Mammary epithelial cell (primary cell): ENCODE measurements at places on chromosomes 1 and 21.

- DNase-seq: peak; percentile 57
Observed at GRCh38 chr1:117368116-117369108, 1.2 kb downstream of the MAN1A2 start.

DNA sequence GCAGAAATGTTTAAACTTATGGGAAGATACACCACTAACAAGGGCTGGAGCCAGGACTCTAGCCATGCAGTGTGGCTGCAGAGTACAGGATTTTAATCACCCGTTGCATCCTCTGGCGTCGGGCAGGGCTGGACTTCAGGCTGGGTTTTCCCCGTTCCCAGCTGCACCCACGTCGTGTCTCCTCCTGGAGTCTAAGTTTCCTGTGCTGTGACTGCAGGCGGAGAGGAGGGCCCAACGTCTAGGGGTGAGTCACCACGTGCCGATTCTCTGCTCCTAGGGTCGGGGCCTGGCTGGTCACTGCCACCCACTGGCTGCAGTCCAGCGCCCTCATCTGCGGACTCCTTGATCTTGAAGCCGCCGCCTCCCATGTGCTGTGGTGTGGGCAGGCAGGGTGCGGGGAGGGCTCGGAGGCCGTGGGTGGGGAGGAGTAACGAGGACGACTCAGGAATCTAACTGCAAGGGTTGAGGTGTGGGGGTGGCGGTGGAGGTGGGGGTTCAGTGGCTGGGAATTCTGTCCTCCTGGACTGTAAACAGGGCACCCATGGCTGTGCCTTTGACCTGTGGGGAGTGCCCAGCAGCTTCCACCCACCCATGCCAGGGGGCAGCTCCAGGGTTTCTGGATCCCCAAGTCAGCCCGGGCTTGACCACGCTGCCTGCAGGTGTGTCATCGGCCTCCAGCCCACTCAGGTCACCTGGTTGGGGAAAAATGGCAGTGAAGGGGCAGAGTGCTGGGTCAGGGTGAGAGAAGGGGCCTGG lies 77.8 kb downstream of the ALPL start:
- DNase-seq: peak; percentile 85

GRCh38 chr1:14300991-14301703 lies 297.3 kb upstream of the KAZN start:
- DNase-seq: no peak

- no peak for DNase-seq
Observed at GRCh38 chr1:160068225-160068624, 1.7 kb downstream of the KCNJ10 start.

- no peak for DNase-seq
Observed at GRCh38 chr1:234889643-234890042, 239.0 kb downstream of the TOMM20 start.

GRCh38 chr1:188782220-188782841 lies 1695.3 kb downstream of the BRINP3 start:
- peak; percentile 46 for DNase-seq

DNA sequence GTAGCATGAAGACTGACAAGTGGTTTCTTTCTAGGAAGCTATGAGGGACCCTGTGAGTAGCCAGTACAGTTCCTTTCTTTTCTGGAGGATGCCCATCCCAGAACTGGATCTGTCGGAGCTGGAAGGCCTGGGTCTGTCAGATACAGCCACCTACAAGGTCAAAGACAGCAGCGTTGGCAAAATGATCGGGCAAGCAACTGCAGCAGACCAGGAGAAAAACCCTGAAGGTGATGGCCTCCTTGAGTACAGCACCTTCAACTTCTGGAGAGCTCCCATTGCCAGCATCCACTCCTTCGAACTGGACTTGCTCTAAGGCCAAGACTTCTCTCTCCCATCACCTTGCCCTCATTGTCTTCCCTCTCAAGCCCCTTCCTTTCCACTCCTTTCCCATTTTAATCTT lies 3.4 kb upstream of the GABPB2 start:
- DNase-seq: no peak

DNA sequence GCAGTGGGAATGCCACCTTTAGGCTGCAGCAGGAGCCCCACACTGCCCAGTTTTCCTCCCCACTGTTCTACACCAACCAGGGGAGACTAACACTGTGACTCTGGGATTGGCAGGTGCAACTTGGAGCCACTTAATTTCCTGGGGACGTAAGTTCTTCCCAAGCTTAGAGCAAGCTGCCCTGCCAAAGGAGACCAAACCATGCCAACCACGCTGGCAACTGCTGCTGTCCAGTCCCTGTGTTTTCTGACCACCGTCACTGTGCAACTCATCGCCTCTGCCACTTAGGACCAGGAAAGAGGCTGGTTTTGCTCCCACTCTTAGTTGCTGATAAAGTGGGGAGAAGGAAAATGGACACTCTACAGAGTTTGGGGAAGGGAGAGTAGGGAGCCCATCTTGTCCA lies 50.5 kb downstream of the VANGL1 start:
- no peak for DNase-seq

GRCh38 chr1:64549464-64550239 lies 79.7 kb downstream of the CACHD1 start:
- no peak for DNase-seq

GRCh38 chr1:7770997-7771822 lies at the start of gene VAMP3:
Gene VAMP3 (plus strand): TSS chr1:7771296. CDS start chr1:7771384, 88 bp downstream.
- DNase-seq: peak; percentile 79

DNA sequence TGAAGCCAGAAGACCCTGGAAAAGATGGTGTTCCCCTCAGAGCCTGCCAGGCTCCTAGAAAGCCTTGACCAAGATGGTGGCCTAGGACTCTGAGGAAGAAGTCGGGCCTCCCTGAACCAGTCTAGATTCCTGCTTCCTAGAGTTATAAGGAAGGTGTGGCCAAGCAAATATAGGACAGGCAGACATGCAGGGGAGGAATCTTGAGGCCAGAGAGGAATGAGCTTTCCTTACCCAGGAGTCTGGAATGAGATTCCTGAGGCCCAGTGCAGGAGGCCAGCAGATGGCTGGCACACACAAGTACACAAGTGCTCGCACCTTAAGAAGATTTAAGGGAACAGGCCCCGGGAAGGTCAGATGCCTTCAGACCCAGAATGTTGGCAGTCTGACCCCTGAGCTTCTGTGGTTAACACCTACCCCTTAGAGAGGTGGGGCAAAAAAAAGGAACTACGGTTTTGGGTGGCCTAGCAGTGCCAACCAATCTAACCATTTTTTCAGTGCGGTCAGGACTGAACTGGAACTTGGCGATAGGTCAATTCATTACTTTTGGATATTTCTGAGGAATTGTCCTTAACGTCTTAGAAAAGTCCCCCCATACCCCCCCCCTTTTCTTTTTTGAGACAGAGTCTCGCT lies 73.3 kb downstream of the MDM4 start:
- DNase-seq: no peak

DNA sequence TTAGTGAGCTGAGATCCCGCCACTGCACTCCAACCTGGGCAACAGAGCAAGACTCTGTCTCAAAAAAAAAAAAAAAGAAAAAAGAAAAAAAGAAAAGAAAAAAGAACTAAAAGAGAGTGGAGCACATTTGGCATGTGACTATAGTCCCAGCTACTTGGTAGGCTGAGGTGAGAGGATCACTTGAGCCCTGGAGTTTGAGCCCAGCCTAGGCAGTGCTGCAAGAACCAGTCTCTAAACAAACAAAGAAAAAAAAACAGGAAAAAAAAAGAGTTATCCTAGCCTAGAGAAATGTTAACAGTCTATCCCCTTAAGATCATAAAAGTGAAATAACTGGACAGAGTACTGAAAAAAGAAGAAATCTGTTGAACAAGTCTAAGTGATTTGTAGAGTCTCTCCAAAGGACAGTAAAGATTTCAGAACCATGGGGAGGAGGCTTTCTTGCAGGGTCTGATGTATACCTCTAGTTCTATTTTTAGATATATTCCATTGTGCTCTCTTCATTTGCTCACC lies 4.5 kb upstream of the PRDX1 start:
- DNase-seq: no peak

DNA sequence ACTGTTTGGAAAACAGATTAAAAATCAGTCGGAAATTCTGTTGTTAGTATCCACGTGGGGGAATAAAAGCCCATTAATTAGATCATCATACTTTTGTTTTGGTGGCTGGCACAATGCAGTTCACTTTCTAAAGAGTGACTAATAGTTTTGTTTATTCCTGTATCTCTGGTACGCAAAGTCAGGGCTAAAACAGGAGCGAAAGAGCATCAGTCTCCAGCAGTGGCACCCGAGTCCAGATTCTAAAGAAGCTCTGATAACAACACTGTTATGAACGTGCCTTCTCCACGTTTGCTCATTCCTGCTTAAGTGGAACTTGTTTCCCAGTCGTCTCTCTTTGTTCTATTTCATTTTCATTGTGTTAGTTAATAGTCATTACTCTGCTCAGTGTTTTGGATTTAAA lies 69.6 kb downstream of the HSPA13 start:
- DNase-seq: no peak

DNA sequence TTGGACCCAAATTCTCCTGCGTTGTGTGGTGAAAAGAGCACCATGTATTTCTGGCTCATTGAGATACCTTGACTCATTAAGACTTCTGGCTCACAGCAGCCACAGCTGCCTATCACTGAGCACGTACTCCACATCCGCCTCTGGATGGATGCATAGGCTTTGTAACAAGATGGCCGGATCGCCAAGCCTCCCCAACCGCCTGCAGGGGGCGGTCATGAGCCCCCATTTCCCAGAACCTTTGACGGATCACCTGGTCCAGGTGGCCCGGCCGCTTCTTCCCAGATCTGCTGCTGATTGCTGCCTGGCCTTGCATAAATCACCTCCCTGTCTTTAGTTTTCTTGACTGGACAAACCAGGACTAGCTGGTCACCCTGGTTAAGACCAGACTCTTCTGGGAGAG lies 156.5 kb upstream of the KLHDC7A start:
- DNase-seq: no peak
